ENCODE measurements at places on chromosomes 3 and 15.

GRCh38 chr3:67947808-67948508 is 293.5 kb upstream of the SUCLG2 start:
- peak; percentile 58 for DNase-seq

- no peak for DNase-seq
Observed at GRCh38 chr3:64717872-64718613, 30.2 kb upstream of the ADAMTS9 start.

DNA sequence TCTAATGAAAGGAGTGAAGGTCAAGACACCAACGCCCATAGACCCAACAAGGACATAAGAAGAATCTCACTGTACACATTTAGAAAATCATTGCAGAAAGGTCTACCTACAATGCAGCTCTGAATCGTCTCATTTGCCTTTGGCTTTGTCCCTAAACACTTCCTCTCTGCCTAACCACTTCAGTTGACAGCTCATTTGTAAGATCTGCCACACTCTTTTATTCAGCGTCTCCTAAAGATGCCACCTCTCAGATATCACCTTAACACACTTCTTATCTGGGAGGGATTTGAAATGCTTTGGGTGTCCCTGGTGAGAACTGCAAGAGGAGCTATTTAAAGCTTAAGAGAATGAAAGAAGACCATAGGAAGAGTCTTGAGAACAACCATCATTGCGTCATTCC is 38.7 kb downstream of the RAB27A start:
- no peak for DNase-seq

DNA sequence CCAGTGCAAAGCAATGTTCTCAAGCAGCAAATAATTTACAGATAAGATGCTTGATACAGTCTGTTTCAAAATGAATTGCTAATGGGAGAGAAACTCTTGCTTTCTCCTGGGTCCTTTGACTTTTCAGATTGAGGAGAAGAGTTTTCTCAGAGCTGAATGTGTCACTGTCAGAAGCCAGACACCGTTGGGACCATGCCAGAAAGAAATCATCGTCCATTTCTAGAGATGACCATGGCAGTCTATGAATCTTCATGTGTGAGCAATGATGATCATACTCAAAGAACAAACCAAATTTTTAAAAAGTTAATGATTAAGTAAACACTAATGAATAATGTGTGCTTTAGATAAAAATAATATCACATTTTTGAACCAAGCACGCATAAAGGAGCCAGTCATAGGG is 77.6 kb downstream of the ZNF385D start:
- DNase-seq: no peak

DNA sequence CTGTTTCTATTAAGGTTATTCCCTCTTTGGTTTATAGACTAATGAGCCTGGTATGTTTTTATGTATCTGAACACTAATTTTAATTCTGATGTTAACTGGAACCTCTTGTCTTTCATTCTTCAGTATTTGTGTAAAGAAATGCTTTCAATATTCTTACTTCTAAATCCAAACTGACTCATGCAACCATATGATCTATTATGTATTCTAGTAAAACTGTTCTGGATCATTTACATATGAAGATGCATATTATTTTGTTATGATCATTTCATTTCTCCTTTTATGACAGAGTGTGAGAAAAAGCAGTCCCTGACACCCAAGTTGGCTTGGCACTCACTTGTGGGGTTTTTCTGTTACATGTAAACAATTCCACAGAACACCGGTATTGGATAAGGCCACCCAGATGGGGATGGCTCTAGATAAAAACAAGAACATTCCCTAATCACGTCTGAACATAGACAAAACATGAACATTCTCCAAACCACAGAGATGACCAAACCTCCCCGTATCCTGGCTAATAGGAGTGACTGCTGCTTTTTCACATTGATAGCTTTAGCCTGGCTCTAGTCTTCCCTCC is 72.2 kb upstream of the EPHB3 start:
- DNase-seq: no peak

- no peak for DNase-seq
Observed at GRCh38 chr3:190546881-190547510, 33.1 kb downstream of the IL1RAP start.

- DNase-seq: no peak
Observed at GRCh38 chr3:169143506-169143905, 520.0 kb downstream of the MECOM start.

DNA sequence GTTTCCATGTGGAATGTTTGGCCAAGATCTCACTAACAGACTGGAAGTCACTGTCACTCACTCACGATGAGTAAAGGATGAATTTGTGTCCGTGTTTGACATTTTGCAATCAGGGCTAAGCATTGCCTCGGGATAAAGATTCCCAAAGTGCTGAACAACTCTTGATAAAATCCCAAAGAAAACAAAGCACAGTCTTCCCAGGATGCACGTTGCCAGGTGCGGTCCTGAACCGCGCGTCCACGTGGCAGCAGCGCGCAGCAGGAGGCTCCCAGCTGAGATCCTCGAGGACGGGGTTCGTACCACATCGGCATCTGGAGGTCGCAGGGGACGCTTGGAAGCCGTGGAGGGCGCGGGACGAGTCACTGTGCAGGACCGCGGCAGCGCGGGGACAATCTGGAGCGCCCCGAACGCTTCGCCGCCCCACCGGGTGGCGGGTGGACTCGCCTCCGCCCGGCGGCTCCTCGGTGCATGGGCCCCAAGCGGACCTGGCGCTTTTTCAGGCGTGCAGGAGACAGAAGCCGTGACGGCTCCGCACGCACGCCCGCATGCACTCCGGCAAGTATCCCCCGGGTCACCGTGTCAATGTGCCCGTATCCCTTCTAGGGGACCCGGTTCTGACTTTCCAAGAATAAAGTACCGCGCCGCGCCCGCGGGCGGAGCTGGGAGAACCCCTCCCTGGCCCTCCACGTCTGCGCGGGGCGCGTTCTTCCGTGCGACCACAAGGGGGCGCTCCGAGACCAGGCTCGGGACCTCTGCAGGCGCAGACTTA is 17.7 kb downstream of the CPN2 start:
- DNase-seq: peak; percentile 82

DNA sequence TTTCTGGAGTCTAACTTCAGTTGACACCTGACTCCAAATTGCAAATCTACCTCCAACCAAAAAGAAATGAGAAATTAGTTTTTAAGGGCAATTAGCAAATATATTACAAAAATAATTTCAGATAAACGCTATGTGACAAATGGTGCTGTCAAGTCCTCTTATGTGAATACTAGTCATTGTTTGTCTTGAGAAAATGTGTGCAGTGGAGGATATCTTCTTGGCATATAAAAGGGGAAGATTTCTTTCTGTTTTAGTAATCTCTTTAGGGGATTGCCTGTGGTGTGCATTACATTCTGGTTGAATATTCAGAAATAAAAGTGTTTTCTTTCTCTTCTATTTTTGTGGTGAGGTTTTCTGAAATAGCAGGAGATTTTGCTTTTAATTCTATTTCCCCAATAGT is 3.0 kb upstream of the GCSAM start:
- no peak for DNase-seq

DNA sequence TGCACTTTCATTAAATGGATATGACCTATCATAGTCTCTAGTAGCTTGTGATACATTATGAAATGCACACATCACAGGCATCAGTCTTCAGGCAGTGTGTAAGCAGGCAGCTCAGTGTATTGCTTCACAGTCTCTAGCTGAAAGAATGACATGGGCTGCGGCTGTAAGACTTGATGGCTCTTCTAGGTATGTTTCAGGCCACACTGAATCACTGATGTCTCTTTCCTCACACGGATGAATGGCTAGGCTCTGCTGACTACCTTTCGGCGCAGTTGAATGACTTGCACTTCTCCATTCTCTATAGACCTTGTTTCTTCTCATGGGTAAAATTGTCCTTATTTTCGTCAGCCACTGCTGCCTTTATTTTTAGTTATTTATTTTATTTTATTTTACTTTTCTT is 15.4 kb downstream of the APH1B start:
- DNase-seq: no peak

- DNase-seq: peak; percentile 69
Observed at GRCh38 chr15:69760890-69761568, 308.4 kb downstream of the RPLP1 start.

GRCh38 chr15:29651476-29652233 is 170.6 kb downstream of the TJP1 start:
- no peak for DNase-seq

DNA sequence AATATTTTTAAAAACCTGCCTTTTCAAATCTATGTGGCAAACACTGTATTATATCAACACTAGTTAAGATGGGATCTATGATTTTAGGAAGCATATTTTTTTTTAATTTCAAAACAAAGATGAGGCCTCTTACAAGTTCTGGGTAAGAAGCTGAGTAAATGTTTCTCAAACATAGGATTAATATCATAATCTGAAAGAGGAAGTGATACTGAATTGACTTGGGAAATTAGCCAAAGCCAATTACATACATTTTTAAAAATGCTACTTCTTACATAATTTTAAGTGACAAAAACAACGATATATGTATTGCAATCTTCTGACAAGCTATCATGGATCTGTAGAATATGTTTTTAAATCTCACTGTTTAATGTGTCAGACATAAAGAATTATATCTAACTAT is 135.1 kb upstream of the UBP1 start:
- no peak for DNase-seq

GRCh38 chr3:53948174-53948573 is 56.5 kb upstream of the SELENOK start:
- no peak for DNase-seq

DNA sequence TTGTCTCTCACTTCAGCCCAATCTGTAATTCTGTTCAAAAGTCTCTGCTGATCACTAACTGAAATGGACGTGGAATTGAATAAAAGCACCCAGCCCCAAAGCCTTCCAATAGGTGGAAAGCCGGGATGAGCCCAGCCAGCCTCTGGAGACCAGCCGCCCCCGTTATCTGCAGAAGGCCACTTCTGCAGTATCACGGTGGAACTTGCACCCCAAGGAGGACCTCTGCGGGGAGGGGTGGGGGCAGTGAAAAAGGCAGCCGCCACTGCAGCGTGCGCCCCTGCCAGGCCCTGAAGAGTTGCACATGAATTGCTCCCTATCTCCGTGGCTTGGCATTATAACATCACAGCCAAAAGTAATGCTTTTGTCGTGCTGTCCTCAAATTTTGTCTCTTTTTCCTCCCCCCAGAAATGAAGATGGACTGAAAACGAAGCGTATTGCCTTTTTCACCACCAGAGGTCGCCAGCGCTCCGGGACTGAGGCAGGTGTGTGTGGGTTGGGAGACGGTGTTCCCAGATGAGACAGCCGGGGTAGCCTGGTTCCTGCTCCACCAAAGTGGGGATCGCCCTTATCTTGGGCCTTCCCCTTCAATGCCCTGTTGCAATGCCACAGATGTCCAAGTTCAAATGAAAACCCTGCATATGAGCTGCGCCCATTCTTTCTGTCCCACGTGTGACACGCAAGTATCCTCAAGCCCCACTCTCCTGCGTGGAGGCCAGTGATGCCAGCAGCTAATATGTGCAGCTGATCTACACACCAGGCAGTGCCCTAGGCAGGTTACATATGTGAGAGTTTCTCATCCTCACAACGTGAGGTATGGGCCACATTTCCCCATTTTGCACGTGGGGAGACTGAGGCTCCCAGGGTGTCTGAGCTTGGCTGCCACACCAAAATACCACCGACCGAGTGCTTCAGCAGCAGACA is 96.0 kb downstream of the LRRK1 start:
- peak; percentile 52 for DNase-seq

DNA sequence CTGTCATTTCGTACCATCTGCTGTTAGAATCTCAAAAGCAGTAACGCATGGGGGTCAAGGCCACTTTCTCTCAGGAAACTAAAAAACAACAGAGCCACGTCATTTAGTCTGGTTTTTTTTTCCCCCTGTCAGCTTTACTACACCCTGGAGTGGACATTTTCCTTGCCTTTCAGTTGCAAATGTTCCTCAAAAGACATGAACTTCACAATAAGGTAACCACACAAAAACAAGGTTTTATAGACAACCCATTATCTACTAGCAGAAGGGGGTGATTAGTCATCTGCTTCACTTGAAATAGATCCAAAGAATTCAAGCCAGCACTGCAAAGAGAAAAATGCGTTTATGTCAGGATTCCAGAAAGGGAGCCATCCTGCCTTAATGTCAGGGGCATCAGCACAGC is 171.8 kb upstream of the CDIN1 start:
- DNase-seq: no peak

GRCh38 chr15:34716111-34716510 is 38.7 kb downstream of the GJD2 start:
- no peak for DNase-seq

GRCh38 chr3:155232605-155233004 is 60.9 kb downstream of the STRIT1 start:
- DNase-seq: no peak

DNA sequence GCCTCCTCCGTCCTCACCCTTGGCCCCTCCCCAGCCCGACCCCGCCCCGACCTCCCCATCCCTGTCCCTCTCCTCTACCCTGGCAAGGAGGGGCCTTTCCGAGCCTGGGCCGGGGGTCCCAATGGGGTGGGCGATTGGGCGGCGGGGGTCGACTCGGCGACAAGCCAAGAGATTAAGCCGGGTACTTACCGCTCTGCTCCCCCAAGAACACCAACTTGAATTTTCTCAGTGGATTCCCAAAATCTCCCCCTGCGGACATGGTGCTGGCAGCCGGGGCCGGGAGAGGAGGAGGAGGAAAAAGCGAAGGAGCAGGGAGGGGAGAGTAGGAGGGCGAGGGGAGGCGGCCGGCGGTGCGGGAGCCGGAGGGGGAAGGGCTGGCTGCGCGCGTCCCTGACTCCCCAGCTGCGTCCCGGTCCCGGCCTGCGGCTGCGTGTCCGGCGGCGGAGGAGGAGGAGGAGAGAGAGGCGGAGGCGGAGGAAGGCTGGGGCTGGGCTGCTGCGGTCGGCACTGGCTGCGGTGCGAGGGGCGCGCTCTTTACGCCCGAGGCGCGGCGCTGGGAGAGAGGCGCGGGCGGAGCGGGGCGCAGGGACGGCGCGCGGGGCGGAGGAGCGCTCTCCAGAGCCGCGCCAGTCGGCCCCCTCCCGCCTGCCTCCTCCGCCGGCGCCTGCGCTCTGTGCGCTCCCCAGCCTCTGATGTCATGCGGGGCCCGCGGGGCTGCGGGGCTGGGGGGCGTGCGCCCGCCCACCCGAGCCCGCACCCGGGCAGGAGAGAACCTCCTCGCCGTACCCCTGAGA is at the start of gene RAB6B:
TSS of gene RAB6B (minus strand) at position 675 of the 794 bp plus-strand sequence. CDS start at position 259, 416 bp downstream.
- DNase-seq: no peak

GRCh38 chr3:188134856-188135255 is 19.1 kb upstream of the LPP start:
- DNase-seq: no peak

- DNase-seq: no peak
Observed at GRCh38 chr3:48505146-48505545, 1.2 kb upstream of the SHISA5 start.

DNA sequence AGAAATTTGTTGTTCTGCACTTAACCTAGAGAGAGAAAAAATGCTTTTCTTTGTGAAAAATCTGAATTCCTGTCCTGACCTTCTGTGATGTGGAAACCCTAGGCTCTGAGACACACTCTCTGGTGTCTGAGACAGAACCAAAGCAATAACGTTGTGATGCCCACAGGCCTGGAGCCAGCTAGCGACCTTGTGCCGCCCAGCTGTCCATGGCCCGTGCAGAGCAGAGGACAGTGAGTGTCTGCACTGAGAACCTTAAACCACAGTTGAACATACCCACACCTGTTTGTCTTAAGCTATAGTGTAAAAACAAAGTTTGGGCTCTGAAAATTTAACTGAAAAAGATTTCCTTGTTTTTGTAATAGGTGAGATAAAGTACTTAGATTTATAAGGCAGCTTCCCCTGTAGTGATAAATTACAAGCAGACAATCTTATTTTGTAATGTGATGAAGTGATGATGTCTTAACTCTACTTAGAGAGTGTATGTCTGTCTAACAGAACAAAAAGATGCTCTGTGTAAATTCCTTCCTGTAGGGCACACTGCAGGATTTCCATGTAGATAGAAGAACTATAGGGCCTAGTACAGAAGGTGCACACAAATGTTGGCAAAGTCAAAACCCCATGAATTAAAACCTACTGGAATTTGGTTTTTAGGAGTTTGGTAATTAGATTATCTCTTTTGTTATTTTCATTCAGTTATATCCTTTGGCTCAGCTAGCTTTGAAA is 62.7 kb downstream of the SNRK start:
- no peak for DNase-seq
